ENCODE measurements at places on chromosomes 6 and 20.

DNA sequence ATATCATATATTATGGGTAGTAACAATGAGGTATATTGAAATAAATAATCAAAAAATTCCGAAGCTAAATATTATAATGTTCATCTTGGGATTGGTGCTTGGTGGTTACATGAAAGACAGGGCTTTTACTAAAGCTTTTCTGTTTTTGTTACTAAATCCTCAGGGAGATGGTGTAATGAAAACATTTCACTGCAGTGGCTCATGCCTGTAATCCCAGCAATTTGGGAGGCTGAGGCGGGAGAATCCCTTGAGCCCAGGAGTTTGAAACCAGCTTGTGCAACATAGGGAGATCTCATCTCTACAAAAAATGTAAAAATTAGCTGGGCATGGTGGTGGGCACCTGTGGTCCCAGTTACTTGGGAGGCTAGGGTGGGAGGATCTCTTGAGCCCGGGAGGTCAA, 42.9 kb downstream of the AFG1L start:
- no peak for DNase-seq

- peak; percentile 59 for DNase-seq
These were observed 159.3 kb upstream of the CENPW start for GRCh38 chr6:126180585-126180984.

GRCh38 chr6:142225115-142225514, 76.7 kb upstream of the ADGRG6 start:
- DNase-seq = no peak

DNA sequence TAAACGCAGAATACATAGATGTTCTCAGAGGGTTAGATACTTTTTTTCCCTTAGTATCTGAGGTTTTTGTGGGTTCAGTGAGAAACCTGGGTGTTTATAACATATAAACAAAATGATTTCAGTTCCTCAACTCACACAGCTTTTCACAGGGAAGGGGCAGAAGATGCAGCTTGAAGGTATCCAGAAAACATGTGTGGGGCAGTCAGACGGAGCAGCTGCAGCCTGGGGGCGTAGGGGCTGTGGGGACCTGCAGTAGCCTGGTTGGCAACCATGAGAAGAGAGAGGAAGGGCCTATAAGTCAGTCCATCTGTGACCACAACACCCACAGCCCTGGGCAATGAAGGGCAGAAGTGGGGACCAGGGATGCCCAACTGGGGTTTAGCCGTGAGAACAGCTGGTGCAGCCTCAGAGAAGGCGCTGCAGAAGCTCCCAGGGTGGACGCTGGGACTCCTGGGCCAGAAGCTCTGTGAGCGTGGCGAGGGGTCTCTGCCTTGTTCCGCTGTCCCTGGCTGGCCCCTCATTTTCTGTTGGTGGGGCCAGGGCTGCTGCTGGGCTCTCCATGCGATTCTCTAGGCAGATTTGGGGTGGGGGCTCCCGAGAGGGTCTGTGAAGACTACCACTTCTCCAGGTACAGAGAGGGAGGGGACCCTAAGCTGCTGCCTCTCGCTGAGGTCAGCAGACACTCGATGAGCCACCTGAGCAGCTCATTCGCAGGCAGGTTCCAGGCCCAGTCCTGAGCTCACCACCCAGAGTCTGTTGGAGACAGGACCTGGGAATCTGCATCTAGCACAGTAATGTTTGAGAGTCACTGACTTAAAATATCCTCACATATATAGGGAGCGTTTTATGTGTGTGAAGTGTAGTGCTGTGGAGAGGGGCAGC, 181.2 kb downstream of the ZDHHC14 start:
- no peak for DNase-seq

DNA sequence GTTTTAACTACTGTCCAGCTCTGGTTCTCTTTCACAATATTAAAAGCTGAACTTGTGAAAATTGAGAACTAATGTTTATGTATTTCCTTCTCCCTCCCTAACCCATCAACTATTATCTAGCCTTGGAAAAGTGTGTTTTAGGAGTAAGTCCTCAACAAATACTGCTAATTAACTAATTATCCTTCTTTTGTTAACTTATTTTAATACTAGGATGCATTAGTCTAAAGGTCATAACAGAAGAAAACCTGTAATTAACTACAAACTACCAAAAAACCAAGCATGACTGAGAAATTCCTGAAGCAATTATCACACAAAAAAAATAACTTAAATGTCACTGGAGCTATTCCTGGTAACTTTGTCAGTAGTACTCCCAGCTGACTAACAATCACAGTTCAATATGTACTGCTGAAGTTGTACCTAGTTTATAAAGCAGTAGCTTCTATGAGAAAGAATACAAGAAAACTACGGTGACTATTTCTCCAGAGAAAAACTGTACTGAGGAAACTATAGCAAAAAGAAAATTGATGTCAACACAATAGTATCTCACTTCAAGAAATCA, 301.9 kb downstream of the LAMA2 start:
- no peak for DNase-seq

DNA sequence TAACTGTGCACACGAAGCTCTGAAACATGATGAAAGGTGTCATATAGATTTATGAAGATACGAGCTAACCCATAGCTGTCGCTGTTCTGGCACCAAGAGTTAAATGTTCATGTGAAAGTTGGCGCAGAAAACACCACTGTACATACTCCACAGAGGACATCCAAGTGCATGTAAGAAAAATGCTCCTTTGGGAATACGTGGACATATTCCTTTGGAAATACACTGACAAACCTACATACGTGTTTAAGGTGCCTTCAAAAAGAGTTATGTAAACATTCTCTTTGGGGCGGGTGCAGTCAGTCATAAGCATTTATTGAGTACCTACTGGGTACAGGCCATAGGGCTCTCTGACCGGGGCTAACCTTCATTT, 723 bp upstream of the ARID1B start:
- DNase-seq = no peak

DNA sequence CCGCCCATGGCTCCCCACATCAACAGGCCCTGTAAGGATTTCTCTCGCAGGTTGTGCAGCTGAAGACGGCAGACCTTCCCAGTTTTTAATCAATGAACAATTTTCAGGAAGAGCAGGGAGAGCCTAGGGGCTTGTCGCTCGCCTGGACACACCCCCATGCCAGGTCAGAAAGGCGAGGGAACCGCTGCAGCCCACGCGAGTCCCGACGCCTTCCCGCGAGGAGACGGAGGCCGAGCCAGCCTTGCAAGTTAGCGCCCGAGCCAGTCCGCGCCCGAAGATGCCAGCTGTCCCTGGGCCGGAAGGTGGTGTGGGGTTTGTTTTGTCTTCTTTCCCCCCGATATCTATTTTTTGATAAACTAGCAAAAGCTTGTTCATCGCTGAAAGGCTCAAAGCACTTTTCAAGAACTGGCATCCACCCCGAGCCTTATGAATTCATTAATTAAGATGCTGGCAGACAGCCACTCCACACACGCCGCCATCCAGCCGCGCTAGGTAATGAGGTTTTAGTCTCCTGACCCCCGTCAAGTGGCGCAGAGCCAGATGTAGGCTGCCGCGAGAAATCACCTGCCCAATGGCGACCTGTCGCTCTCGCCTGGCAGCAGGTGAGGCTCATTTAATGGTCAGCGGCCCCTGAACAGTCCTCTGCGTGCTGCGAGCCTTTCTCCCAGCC, 6.6 kb downstream of the CCDC167 start:
- no peak for DNase-seq

- no peak for DNase-seq
These were observed 231.7 kb upstream of the PRND start for GRCh38 chr20:4490045-4490444.

GRCh38 chr6:141532211-141532610, 600.5 kb upstream of the GJE1 start:
- no peak for DNase-seq

GRCh38 chr6:113842165-113842564, 15.0 kb upstream of the MARCKS start:
- no peak for DNase-seq

DNA sequence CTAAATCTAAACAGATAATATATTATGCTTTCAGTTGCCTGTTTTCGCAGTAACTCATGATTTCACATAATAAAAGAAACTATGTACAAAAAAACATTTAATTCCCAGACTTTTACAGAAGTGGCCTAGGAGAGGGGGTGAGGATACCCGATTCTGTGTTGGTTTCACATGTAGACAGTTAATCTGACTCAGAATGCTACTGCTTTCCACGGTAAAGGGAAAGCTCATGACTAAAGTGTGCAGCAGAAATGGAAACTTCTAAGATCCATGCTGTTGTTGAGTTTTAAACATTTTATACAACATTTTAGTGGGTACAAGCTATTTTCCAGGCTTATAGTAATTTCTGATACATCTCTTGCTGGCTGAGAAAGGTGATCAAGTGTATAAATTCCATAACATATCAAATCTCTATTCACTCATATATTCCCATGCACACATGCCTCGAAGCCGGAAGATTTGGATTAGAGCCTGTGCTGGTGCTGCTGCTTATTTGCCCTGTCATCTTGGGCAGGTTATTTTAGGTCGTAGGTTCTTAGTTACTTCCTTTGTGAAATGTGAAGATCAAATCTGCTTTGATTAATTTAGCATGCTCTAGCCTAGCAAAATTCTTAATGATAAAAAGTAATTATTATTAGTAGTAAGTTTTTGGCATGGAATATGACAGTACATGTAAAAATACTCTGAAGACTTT, 896.7 kb upstream of the MAP3K7 start:
- DNase-seq = no peak

DNA sequence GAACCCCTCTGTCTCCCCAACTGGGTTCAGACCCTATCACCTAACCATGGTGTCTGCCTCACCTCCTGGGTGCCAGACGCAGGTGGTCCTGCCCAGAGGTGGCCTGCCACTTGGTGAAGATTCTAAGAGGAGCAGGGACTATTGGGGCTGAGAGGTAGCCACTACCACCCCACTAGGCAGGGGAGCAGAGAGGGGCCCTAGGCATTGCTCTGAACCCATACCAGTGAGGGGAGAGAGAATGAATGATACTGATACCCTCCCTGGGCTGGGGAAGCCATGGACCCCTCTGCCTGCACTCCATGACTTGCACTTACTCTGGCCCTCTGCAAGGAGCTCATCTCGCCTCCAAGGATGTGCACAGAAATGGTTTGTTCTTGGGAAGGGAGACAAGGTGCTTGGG, 31.7 kb upstream of the SPDEF start:
- no peak for DNase-seq

GRCh38 chr6:136737871-136738691, 54.2 kb downstream of the MAP3K5 start:
- DNase-seq = peak; percentile 59

GRCh38 chr20:55086421-55086820, 611.0 kb downstream of the DOK5 start:
- DNase-seq = no peak

DNA sequence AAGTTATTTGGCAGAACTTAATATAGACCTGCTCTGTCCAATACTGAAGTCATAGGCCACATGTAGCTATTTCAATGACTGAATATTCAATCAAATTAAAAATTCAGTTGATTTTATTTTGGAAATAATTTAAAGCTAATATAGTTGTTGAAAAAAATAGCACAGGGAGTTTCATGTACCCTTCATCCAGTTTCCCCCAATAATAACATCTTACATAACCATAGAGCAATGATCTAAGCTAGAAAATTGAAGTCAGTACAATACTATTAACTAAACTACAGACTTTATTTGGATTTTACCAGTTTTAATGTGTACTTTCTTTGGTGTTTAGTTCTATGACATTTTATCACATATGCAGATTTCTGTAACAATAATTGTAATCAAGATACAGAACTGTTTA, 212.2 kb upstream of the HDDC2 start:
- no peak for DNase-seq

GRCh38 chr6:125252891-125253290, 48.9 kb downstream of the HDDC2 start:
- no peak for DNase-seq

DNA sequence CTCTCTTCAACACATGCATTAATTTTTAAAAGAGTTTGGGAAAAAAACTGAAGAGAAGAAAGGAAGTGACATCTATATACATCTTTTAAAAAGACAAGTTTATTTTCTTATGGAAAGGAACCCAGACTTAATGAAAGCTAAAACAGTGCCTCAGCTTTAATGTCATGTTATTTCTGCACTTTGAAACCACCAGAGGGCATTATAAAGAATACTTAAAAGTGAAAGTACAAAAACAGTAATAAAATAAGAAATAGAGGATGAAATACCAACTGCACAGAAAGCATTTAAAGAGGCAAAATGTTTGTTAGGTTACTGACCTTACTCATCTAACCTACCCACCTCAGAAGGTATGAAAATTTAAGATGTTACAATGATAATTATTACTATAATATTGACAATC, 98.8 kb downstream of the HUS1B start:
- DNase-seq = no peak

- DNase-seq = no peak
These were observed 16.8 kb downstream of the ETV7 start for GRCh38 chr6:36370638-36371037.

GRCh38 chr20:50259705-50260478, 69.3 kb downstream of the CEBPB start:
- DNase-seq = no peak

DNA sequence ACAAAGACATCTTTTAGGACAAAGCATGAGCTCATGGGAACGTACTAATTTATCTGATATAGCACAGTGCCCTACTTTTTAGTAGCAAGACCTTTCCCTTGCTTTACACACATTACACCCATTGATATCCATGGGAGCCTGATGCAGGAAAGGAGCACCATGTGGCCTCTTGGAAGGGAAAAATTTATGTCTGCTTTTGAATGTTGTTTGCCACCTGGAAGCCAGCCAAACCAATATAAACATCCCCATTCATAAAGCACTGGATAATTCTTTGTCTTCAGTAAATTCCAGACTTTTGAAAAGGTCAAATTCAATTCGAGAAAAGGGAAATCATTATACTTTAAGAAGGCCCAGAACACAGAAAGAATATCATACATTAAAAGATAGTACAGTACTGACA, 152.3 kb upstream of the BEND6 start:
- DNase-seq = no peak

- DNase-seq = no peak
These were observed 126.2 kb downstream of the IMPG1 start for GRCh38 chr6:75946146-75946831.

GRCh38 chr6:130055271-130055670, 36.9 kb downstream of the L3MBTL3 start:
- no peak for DNase-seq

DNA sequence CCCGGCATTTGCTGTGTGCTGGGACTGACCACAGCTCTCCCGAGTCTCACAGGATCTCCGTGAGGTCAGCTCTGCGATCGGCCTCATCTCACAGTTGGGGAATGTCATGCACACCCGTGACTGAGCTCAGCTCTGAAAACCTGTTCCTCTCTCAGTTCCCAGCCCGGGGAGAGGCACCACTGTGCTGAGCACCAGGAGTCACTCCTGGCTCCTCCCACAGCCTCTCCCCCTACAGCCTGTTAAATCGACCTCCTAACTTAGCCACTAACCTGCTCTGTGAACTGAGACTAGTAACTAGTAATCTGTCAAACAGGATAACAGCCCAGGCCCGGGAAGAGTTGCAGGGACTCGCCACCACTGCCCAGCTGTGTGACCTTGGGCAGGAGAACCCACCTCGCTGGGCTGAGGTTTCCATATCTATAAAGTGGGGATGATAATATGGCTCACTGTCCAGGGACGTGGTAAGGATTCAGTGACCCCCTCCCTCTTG, 20.1 kb upstream of the NOL4L start:
- DNase-seq = peak; percentile 18
